ENCODE measurements at places on chromosomes 5 and 9.

DNA sequence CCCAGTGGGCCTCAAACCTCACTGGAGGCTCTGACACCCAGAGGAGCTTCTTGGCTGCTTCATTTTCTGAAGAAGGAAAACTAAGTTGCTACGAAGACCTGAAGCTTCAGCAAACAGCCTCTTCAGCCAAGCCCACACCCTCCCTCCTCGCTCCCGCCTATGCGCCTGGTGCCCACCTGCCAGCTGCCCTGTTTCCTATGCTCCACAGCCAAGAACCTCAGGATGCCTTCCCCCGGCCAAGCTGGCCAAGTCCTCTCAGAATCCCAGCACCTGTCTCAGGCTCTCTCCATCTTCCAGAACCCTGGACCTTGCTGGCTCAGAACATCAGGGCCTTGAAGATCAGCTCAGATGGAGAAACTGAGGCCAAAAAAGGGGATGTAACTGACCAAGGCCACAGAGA is 60.4 kb downstream of the STK10 start:
- no peak for DNase-seq

DNA sequence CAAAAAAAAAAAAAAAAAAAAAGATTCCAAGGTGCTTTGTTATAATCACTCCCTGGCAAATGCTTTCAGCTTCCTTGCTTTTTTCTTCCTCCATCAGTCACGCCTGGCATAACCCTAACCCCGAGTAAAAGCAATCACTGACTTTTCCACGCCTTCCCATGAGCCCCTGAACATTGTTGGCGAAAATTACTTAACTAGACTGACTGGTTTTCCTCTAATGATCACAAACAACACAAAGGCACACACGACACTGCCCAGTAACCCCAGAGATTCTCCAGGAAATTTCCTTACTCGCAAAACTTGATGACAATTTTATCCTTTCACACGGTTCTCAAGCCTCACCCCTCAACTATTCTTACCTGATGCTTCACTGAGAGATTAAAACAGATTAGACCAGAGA is 11.4 kb upstream of the PTGR1 start:
- DNase-seq: no peak

DNA sequence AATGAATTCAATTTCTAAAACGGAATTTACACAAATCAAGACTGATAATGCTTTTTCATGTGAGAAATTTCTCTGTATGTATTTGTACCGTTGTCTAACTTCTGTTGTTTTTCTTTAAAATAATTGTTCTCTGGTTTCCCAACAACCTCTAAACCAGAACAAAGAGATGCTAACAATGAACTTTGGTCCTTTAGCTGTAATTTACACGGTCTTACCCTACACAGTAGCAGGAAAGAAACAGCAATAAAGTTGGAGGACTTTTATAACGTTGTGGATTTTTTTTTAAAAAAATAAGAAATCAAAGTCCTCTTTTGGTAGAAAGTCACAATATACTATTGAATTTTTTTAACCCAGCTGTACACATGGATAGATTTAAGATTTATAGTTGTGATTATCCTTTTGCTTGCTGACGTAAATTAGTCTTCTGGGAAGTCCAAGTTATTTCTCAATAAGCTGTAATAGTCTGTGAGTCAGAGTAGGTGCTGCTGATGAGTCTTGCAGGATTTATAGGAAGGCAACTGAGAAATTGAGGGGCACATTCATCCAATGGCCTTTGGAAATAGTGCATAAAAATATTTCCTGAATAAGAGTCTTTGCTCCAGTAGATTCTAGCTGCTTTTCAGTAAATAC is 76.8 kb upstream of the PCSK1 start:
- DNase-seq: no peak

DNA sequence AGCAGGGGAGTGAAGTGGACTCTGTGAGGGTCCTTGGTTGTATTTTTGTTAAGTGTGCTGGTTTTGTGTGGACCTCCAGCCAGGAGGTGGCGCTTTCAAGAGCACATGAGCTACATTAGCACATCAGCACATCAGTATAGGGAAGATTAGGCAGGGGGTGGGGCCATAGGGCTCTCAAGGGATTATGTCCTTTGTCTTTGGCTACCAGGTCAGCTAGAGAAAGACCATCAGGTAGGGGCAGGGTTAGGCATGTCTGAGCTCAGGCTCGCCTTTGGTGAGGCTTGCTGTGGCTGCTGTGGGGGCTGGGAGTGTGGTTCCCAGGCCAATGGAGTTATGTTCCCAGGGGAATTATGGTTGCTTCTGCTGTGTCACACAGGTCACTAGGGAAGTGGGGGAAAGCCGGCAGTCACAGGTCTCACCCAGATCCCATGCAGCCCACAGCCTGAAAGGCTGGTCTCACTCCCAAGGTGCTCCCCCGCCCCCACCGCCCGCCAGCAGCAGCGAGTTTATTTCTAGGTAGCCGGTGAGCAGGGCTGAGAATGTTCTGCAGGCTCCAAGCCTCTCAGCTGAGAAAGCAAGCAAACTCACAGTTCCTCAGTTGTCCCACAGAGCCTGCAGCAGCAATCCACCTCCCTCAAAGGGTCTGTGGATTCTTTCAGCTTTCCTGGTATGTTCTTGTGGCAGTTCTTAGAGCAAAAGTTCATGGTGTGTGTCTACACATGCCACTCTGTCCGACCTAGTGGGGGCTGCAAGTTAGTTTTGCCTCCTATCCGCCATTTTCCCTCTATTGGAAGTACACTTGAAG is 13.7 kb downstream of the OR1J1 start:
- peak; percentile 17 for DNase-seq

GRCh38 chr9:80937645-80938044 is 751.7 kb downstream of the TLE1 start:
- DNase-seq: no peak

DNA sequence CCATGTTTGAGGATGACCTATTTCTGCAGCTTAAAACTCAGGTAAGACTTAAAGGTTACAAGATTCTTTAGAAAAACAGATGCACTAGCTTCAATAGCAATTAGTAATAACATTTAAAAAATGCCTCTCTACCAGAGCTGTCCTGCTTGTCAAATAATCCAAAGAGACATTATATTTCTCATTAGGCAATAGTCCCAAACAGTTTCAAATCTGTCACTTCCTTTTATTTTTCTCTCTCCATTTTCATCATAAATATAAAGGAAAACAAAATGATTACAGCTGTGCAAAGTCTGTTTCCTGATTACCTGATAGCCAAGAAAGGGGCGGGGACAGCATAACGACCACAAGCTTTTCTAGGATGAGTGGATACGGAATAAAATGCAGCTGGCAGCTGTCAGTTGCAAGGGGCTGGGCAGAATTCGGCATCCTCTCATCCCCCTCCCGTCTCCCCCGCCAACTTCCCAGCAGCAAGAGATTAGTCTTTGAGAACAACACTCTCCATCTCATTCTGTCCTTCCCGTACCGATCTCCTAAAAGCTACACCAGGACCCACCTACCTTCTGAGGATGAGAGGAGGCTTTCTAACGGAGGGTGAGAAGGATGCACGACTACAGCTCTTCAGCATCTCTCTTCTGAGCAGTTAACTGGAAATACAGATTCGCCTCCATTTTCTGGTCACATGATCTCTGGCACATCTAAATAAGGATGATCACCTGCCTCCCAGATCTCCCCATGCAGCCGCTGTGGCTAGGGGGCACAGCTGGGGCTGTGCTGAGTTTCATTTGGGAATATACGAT is 72.5 kb upstream of the PCA3 start:
- DNase-seq: no peak

GRCh38 chr9:18478501-18479361 is 4.8 kb downstream of the ADAMTSL1 start:
- no peak for DNase-seq

DNA sequence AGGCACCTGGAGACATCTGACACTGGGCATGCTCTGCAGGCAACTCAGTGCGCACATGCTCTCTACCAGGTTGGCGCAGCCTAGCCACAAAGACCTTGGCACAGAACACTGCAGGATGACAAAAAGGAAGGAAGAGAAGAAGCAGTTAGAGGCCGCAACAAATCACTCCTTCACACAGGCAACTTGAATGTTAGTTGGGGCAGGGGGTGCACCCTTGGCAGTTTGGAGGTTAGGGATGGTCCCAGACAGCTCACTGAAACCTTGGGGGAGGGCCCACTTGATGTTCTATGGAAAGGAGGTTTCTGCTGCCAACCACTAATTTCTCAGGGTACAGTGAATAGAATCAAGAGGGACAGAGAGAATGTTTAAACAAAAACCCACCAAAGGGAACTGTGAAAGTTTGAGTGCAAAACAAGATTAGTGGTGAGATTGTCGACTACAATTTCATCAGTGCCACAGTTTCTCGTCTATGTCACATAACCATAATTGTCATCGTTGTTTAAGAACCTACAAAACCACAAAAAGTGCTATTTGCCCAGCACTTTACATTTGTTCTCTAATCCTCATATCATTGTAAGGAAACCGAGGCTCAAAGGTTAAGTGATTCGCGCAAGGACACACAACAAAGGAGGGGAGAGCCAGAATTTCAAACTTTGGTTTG is 48.7 kb downstream of the FBXW11 start:
- DNase-seq: peak; percentile 47

DNA sequence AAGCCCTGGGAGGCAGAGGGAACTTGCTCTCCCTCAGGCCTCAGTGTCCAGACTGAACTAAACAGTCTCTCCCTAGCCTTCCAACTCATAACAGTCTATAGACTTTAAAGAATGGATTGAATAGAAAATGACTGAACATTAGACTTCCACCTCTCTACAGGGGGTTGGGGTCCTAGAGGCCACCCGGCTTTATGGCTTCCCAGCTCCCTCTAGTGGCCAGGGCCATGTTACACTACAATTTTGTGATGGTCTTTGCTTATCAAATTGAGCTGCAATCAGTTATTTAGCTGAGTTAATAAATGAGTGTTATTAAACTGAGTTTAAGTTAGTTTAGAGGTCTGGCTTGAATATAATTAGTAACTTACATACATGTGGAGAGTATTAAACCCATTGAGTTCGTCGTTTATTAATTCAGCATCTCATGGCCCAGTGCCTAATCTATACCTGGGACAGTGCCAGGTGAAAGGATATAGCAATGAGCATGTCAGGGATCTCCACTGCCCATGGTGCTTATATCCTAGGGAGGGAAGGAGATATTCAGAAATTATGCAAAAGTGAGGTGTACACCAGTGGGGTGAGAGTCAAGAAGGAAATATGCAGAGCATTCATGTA is 105.2 kb downstream of the SH3TC2 start:
- DNase-seq: peak; percentile 53

- no peak for DNase-seq
Measured at GRCh38 chr5:55438998-55439397, 95.8 kb downstream of the PLPP1 start.

DNA sequence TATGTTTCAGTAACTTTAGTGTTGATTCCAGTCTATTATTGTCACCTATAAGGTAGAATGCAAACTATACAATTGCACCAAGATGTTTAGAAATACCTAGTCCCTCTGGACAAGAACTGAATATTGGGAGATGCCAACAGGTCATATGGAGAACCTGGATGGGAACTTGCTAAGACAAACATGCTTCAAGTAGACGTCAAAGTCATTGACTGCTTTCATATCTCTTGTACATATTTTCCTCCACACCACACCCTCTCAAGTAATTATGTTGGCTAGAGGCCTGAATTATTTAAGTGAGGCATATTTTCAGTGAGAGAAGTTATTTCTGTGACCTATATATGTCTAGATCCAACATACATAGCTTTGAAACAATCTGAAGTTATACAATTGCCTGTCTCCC is 453.3 kb downstream of the ELAVL2 start:
- no peak for DNase-seq

DNA sequence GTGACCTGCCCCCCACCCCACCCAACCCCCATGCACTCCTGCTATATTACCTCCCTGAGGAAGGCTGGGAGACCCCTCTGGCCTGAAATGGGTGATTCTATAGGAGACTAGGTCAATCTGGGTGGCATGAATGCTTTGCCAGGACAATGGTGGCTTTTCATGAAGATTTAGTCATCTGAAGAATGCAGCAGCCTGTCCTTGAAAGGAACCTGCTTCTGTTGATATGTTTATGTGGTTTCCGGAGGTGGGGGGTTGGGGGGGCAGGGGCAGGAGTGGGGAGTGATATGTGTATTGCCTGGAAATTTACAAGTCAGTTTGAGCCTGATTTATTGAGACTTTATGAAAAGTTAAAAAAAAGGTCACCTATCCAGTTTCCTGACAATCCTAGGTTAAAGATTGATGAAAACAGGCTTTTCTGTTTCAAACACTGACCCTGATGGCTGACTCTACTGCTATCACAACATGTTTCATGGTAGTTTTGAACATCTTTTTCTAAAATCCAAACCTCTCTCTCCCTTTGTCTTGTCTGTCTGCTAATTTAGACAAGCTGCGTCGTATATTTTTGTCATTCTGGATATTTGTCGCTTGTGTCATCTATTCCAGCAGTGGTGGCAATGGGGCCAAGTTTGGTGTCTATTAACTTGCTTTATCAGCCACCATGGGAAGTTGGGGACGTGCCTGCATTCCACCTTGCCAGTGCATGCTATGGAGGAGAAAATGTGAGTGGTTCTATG is 153.7 kb upstream of the EGFLAM start:
- no peak for DNase-seq

DNA sequence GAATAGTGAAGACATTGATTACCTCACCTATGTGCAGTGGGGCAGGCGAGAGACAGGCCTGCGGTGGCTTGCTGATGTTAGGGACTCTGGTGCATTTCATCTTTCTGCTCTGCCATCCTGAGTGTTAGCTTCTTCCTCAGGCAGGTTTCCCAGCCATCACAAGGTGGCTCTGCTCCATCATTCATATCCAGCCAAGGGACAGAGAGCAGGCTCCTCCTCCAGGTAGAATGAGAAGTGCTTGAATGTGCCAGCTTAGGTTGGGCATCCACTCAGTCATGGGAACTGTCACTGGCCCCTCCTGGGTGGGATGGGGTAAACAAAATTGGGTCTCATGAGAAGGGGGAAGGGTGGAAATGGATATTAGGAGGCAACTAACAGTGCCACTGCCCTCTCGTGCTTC is 24.8 kb downstream of the GPR107 start:
- no peak for DNase-seq

- no peak for DNase-seq
Measured at GRCh38 chr5:89418407-89419085, 535.6 kb upstream of the MEF2C start.

DNA sequence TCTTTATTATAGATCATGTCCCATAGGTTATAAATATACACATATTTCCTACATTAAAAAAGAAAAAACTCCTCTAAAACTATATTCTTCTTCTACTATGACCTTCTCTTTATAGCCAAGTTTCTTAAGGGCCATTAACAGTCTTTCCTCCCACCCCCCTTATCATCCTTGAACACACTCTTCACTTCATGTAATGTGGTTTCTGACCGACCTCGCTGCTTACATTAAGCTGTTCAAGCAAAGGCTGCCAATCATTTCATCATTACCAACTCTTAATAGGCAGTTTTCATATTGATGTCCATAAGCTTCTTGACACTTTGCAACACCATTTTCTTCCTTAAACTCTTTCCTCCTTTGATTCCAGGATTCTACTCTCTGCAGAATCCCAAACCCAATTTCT is 283.0 kb upstream of the PCSK5 start:
- DNase-seq: no peak

DNA sequence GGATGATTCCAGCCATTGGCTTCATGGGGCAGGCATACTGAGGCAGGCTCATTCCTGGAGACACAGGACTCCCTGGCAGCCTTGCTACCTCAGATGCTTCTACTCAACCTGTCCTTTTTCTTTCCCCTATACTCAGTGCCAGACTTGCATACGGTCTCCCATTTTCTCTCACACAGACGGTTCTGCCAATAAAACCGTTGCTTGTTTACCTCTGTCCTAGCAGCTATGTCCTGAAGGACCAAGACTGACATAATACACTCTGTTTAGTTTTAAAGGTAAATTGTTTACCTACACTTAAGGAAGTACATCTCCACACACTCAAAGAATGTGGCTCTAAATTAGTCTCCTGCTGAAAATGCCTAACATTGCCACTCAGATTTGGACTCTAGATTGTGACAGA is 151.0 kb upstream of the RFX3 start:
- DNase-seq: no peak

Data from activated CD4-positive, alpha-beta T cell treated with anti-CD3 and anti-CD28 coated beads, Interleukin-2, Interleukin-6, amounts not matched to agents 100 ng/mL and 50 ng/mL, durations not matched to agents 16 hours and 8 hours (primary cell).